ENCODE measurements at places on chromosomes 7 and 10. TPM values are rescaled to one million over a fixed set of nuclear protein-coding genes. Genes with fewer than 3 reads are reported as not detected.

CPEB3 gene
- total RNA-seq: 14.3 TPM

TMEM236 gene
- total RNA-seq: 0.59 TPM

AGBL3 gene
- 3.4 TPM for total RNA-seq

GRK5 gene
- 63.8 TPM for total RNA-seq

NAT16 gene
- not detected for total RNA-seq

HECTD2 gene
- total RNA-seq: 10.0 TPM

ATP6V1F gene
- 137 TPM for total RNA-seq

Data from right cardiac atrium (tissue), 5 donors.